ENCODE measurements at places on chromosomes 3 and 15. TPM values are rescaled to one million over a fixed set of nuclear protein-coding genes. Genes with fewer than 3 reads are reported as not detected.

DNA sequence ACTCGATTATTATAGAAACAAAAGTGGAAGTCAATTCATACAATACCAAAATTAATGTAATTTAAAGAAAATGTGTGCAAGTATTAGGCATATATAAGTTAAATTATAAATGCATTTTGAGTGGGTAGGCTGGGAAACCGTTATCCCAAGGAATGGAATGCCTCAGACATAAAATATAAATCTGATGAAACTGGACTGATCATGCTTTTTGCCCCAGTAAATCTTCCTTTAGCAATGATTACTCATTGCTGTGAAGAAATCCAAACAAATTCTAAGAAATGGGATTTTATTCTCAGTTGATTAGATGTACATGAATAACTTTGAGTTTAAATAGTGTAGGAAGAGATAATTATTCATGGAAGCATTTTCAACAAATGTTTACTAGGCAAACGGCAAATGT, 185.5 kb upstream of the KCNMB2 start:
- no peaks in the 10 kb centered on the region for H3K36me3 ChIP-seq
- DNase-seq, result no peak
- H3K27ac ChIP-seq, result no peak overlapping the region

DNA sequence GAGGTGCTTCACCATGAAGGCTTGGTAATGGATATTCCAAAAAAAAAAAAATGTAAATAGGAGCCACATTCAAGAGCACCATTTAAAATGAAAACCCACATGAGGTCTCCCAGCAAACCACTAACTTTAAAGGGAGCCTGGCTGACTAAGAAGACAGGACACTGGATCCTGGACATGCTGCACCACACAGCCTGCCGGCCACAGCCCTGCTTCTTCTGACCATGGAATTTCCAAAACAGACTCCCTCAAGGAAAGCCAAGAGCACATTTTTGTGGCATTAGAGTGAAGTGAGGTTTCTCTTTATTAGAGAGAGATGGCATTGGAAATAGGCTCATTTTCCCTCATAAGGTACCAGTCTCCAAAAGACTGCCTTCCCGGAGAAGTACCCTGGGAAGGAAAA, 113.9 kb downstream of the RORA start:
- no peak overlapping the region for H3K27ac ChIP-seq
- no peaks in the 10 kb centered on the region for H3K27me3 ChIP-seq
- no peaks in the 10 kb centered on the region for H3K36me3 ChIP-seq
- no peak overlapping the region for H3K4me3 ChIP-seq
- DNase-seq, result no peak

DNA sequence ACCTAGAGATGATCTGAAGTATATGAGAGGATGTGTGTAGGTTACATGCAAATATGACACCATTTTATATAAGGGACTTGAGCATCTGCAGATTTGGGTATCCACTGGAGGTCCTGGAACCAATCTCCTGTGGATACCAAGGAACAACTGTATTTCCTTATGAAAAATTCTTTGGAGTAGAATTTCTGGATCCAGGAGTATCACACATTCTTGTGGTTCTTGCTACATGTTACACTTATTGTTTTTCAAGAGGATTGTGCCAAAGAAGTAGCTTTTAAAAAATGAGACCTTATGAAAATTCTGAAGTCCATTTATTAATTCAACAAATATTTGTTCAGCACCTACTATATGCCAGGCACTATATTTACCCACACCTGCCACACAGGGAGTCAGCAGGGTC, 15.7 kb upstream of the TBC1D23 start:
- H3K36me3 ChIP-seq, result peaks cover 3% of the 10 kb centered on the region
- H3K27ac ChIP-seq, result no peak overlapping the region
- H3K4me1 ChIP-seq, result no peaks in the 10 kb centered on the region
- no peak for DNase-seq

- peak overlapping the region; percentile 57 for H3K4me3 ChIP-seq
- H3K27me3 ChIP-seq, result peaks cover 24% of the 10 kb centered on the region
- H3K27ac ChIP-seq, result peak overlapping the region; percentile 96
- peaks cover 34% of the 10 kb centered on the region for H3K36me3 ChIP-seq
Measured at GRCh38 chr15:41935566-41936020, 36.8 kb downstream of the EHD4 start.

GRCh38 chr3:148083526-148084182, 614.0 kb upstream of the AGTR1 start:
- H3K27me3 ChIP-seq, result no peaks in the 10 kb centered on the region
- DNase-seq, result no peak
- H3K36me3 ChIP-seq, result no peaks in the 10 kb centered on the region
- H3K27ac ChIP-seq, result no peak overlapping the region
- H3K4me1 ChIP-seq, result no peaks in the 10 kb centered on the region
- H3K4me3 ChIP-seq, result no peak overlapping the region

DNA sequence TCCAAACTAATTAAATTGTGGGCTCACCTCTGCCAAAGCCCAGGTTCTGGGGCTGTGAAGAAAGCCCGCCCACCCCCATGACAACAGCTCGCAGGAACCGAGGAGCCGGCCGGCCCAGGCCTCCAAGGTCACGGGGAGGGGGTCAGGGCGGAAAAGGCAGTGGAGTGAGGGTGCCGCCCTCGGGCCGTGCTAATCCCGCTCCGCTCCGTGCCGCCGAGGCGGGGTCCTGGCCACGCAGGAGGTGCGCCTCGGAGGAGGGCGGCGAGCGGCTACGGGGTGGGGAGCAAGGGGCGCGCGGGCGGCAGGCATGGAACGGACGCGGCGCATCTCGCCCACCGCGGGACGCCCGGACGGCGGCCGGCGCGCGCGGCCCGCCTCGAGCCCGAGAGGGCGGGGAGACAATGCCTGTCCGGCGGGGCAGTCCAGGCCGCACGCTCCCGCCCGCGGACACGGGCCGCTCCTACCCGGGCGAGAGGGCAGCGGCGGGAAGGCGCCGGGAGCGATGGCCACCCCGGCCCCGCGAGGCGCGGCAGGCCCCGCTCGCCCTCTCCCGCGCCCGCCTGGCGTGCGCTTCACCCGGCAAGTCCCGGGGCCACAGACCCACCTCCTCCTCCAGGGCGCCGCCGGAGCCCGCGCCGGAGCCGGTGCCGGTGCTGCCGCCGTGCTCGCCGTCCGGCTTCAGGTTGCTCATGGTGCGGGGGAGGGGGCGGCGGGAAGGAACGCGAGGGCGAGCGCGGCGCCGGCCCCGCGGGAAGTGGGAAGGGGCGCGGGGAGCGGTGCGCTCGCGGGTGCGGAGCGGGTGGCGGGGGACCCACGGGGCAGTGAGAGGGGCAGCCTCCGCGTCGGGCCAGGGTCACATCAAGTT, 528 bp downstream of the RBPMS2 start:
- H3K4me3 ChIP-seq, result peak overlapping the region; percentile 91
- DNase-seq, result peak; percentile 41
- no peaks in the 10 kb centered on the region for H3K36me3 ChIP-seq
- H3K4me1 ChIP-seq, result peaks cover 18% of the 10 kb centered on the region
- H3K27me3 ChIP-seq, result peaks cover 12% of the 10 kb centered on the region

DNA sequence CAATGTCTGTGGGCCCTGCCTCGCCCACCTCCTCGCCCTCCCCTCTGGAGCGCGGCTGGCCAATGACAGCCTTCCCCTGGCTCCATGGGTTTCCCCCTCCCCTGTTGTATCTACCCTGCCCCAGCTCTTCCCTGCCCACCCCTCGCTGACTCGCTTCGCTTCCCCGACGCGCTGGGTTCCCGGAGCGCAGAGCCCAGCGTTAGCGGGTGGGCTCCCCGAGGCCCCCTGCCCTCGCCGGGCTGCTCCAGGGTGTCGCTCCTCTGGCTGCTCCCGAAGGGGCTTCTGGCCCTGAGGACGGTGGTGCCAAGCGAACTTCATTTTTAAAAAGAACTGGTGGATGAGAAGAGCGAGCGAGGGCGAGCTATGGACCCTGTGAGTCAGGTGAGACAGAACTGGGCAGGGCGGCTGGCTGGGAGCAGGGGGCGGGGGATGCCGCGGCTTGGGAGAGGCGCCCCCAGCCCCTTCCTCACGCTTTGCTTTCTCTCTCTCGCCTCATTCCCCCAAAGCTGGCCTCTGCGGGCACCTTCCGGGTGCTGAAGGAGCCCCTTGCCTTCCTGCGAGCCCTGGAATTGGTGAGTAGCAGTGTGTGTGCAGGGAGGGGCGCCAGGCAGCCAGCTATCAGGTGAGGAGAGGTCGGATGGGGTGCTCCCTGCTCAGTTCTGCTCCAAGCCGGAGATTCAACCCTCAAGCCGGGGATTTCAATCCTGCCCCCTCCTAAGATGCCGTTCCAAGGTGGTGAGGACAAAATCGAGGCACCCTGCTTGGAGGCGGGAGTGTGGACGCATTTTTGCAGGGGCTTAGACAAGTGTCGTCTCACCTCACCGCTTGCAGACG, at the start of gene SYNPR:
Gene SYNPR (plus strand): TSS at position 138 of the 834 bp plus-strand sequence.
- peak within 1 kb of the TSS; percentile 71 for H3K4me3 ChIP-seq
- no peaks in the 10 kb centered on the region for H3K36me3 ChIP-seq
- H3K27me3 ChIP-seq, result peaks cover 1% of the 10 kb centered on the region
- peaks cover 11% of the 10 kb centered on the region for H3K4me1 ChIP-seq
- DNase-seq, result no peak

The SEC22A gene
- total RNA-seq, result 14.9 TPM

- no peaks in the 10 kb centered on the region for H3K4me1 ChIP-seq
- H3K27ac ChIP-seq, result no peak overlapping the region
- H3K4me3 ChIP-seq, result no peak overlapping the region
Measured at GRCh38 chr15:48475600-48476395, 144.6 kb downstream of the DUT start.

GRCh38 chr3:129594409-129594808, 12.1 kb downstream of the PLXND1 start:
- H3K36me3 ChIP-seq, result peaks cover 30% of the 10 kb centered on the region
- H3K4me3 ChIP-seq, result peak overlapping the region; percentile 53
- peak overlapping the region; percentile 87 for H3K27ac ChIP-seq
- H3K4me1 ChIP-seq, result peaks cover 81% of the 10 kb centered on the region
- DNase-seq, result no peak
- peaks cover 8% of the 10 kb centered on the region for H3K27me3 ChIP-seq

Data from endothelial cell (in vitro differentiated cells).